ENCODE measurements at places on chromosomes 6 and 20. TPM values are rescaled to one million over a fixed set of nuclear protein-coding genes. Genes with fewer than 3 reads are reported as not detected.
A peak's percentile ranks its signal among the peaks of the same experiment; 100 is the strongest.

NQO2 gene
- total RNA-seq, result 19.1 TPM

TAGAP gene
- 0.43 TPM for total RNA-seq

ZNF165 gene
- 8.4 TPM for total RNA-seq

SLC22A2 gene
- total RNA-seq, result not detected

HLA-DMB gene
- total RNA-seq, result 0.43 TPM

SLC17A9 gene
- 3.9 TPM for total RNA-seq

PLCB1 gene
- total RNA-seq, result 12.0 TPM

NR2E1 gene
- total RNA-seq, result 0.26 TPM

EBF4 gene
- 11.4 TPM for total RNA-seq

MMP24 gene
- total RNA-seq, result 2.6 TPM

DYNLT1 gene
- 138 TPM for total RNA-seq

- H3K4me1 ChIP-seq, result peaks cover 6% of the 10 kb centered on the region
- H3K27me3 ChIP-seq, result peaks cover 14% of the 10 kb centered on the region
- no peaks in the 10 kb centered on the region for H3K36me3 ChIP-seq
- no peak overlapping the region for H3K27ac ChIP-seq
- H3K4me3 ChIP-seq, result no peak overlapping the region
These were observed 57.4 kb upstream of the PSMF1 start for GRCh38 chr20:1060985-1061384.

DNA sequence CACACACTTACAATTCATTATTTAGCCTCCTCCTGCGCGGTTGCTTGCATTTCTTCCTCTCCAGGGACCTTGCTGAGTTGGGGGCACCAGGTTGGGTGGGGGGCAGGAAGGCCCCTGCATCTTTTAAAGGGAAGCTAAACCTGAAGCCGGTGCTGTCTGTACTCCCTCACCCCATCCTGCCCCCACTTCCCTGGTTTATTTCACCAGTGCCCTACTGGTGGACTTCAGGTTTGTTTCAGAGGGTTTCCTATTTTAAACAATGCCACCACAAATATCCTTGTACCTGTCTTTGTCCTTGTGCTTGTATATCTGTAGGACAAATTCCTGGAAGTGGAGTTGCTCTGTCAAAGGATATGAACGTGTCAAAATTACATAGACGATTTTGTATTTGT, 21.0 kb downstream of the PTK7 start:
- peak overlapping the region; percentile 94 for H3K27ac ChIP-seq
- no peaks in the 10 kb centered on the region for H3K27me3 ChIP-seq
- H3K4me1 ChIP-seq, result peaks cover 54% of the 10 kb centered on the region
- H3K36me3 ChIP-seq, result peaks cover 3% of the 10 kb centered on the region
- peak overlapping the region; percentile 78 for H3K4me3 ChIP-seq

GRCh38 chr6:96611342-96611991, 48.5 kb downstream of the FHL5 start:
- DNase-seq, result no peak
- no peak overlapping the region for H3K4me3 ChIP-seq
- no peaks in the 10 kb centered on the region for H3K36me3 ChIP-seq
- no peaks in the 10 kb centered on the region for H3K4me1 ChIP-seq
- no peaks in the 10 kb centered on the region for H3K27me3 ChIP-seq

- peaks cover under 1% of the 10 kb centered on the region for H3K36me3 ChIP-seq
- H3K27ac ChIP-seq, result no peak overlapping the region
- H3K4me1 ChIP-seq, result peaks cover 4% of the 10 kb centered on the region
- DNase-seq, result no peak
- H3K27me3 ChIP-seq, result no peaks in the 10 kb centered on the region
These were observed 28.3 kb upstream of the ADGRF1 start for GRCh38 chr6:47070461-47070860.

DNA sequence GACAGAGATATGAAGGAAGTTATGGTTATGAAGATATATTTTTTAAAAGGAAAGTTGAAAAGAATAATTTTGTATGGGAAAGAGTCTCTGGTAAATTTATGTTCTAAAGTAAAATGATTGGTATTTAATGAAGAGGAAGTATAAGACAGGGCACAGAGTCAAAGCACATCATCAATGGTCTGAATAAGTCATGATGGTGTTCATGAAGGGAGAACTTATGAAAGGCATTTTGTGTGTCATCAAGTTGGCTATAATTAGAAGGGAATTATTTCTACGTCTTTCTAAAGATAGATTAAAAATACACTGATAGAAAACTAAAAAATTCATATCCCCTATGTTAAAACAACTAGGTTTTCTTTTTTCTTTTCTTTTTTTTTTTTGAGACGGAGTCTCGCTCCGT, 21.4 kb upstream of the SNAI1 start:
- H3K4me3 ChIP-seq, result no peak overlapping the region
- H3K4me1 ChIP-seq, result peaks cover 8% of the 10 kb centered on the region
- no peak for DNase-seq
- H3K27me3 ChIP-seq, result no peaks in the 10 kb centered on the region
- no peak overlapping the region for H3K27ac ChIP-seq
- peaks cover 22% of the 10 kb centered on the region for H3K36me3 ChIP-seq

- peaks cover 3% of the 10 kb centered on the region for H3K4me1 ChIP-seq
- no peak overlapping the region for H3K4me3 ChIP-seq
- no peak for DNase-seq
These were observed 5.8 kb downstream of the SLC22A3 start for GRCh38 chr6:160353950-160354496.

- H3K4me3 ChIP-seq, result no peak overlapping the region
- H3K36me3 ChIP-seq, result peaks cover 30% of the 10 kb centered on the region
- peaks cover 16% of the 10 kb centered on the region for H3K4me1 ChIP-seq
These were observed 65.9 kb downstream of the PTPN1 start for GRCh38 chr20:50575865-50576720.

DNA sequence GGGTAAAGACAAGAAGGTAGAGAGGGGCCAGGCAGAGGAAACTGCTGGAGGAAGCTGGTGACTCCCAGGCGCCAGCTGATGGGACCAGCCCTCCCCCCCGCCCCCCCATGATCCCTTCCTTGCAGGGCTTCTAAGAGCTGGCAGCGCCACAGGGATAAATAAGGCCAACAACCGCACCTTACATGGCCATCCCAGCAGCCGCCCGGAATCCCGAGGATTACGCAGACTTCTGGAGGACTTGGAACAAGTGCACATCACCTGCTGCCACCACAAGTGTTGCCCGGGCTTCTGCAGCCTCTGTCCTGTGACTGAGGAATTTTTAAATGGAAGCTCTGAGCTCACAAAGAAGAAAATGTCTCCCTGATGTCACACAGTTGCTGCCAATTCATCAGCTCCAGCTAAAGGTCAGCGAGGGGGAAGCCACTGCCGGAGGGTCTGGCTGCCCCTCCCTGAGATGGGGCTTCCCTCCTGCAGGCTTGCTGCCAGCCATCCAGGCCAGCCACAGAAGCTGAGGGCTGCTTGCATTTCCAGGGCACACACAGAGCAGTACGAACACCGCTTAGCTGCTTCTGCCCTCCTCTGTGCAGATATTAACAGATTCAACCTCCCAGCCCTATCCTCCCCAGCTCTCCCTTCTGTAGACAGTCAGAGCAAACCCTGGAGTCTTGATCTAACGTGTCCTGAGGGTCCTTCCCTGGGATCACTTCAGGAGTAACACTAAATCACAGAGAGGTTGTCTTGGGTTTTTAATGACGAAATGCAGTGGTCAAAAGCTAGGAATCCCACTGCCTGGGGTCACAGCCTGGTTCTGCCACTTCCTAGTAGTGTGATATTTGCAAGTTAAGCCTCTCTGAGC, 38.6 kb upstream of the PIM1 start:
- H3K27ac ChIP-seq, result peak overlapping the region; percentile 88
- no peaks in the 10 kb centered on the region for H3K27me3 ChIP-seq
- H3K4me3 ChIP-seq, result peak overlapping the region; percentile 49
- H3K4me1 ChIP-seq, result peaks cover 52% of the 10 kb centered on the region

- DNase-seq, result no peak
- no peaks in the 10 kb centered on the region for H3K36me3 ChIP-seq
- no peaks in the 10 kb centered on the region for H3K4me1 ChIP-seq
- H3K27me3 ChIP-seq, result no peaks in the 10 kb centered on the region
These were observed 77.3 kb downstream of the KCNQ5 start for GRCh38 chr6:72699159-72699558.

GRCh38 chr6:5213836-5214235, 46.9 kb downstream of the LYRM4 start:
- H3K27me3 ChIP-seq, result no peaks in the 10 kb centered on the region
- DNase-seq, result no peak
- H3K4me1 ChIP-seq, result peaks cover 23% of the 10 kb centered on the region
- H3K4me3 ChIP-seq, result no peak overlapping the region
- peaks cover 14% of the 10 kb centered on the region for H3K36me3 ChIP-seq

GRCh38 chr6:74439123-74439811, 743.3 kb downstream of the CD109 start:
- no peaks in the 10 kb centered on the region for H3K36me3 ChIP-seq
- H3K27ac ChIP-seq, result no peak overlapping the region
- no peaks in the 10 kb centered on the region for H3K4me1 ChIP-seq
- peaks cover 3% of the 10 kb centered on the region for H3K27me3 ChIP-seq
- no peak for DNase-seq

GRCh38 chr6:17504005-17504404, 96.1 kb upstream of the FAM8A1 start:
- no peaks in the 10 kb centered on the region for H3K4me1 ChIP-seq
- no peaks in the 10 kb centered on the region for H3K27me3 ChIP-seq
- no peak overlapping the region for H3K27ac ChIP-seq

DNA sequence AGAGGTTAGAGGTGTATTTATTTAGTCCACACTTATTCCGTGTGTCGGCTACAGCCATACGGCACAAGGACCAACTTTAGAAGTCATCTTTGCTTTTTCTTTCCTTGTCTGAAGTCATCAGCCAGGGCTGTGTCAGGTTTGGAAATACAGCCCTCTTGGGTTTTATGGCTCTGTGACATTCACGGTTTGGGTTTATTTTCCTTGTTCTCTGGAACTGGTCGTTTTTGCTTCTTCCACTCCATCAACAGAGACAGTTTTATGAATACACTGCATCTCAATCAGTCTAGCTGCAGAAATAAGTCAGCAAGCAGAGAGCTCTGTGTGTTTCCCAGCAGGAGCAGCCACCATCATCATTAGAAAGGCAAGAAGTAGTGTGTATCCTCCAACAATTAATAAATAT, 132.5 kb downstream of the TBC1D7 start:
- H3K27ac ChIP-seq, result no peak overlapping the region
- DNase-seq, result no peak
- peaks cover 4% of the 10 kb centered on the region for H3K27me3 ChIP-seq
- H3K36me3 ChIP-seq, result no peaks in the 10 kb centered on the region
- H3K4me1 ChIP-seq, result peaks cover 8% of the 10 kb centered on the region
- no peak overlapping the region for H3K4me3 ChIP-seq

DNA sequence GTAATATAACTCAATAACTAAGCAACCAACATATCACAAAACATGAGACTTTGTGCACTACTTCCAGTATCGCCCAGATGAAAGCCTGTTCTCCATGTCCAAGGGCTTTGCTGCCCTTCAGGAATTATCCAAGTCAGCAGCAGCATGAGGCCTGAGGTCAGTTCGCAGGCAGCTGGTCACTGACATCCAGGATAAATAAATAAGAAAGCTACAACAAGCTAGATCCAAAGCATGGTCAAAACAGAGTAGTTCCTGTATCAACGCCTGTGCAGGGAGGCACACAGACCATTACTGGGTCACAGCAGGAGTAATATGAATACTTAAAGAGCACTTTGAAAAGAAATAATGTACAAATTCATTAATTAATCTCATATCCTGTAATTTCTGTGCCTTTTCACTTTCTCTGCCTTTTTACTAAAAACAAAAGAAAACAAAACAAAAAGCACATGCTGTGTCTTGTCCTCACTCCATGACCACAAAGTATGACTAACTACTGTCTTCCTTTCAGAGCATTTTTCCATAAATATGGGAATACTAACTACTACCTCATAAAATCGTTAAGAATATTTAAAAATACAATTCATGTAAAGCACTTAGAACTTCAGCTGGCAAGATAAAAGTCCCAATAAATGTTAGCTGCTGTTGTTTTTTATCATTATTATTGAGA, 374.9 kb upstream of the IRAK1BP1 start:
- DNase-seq, result no peak
- no peaks in the 10 kb centered on the region for H3K4me1 ChIP-seq
- H3K36me3 ChIP-seq, result no peaks in the 10 kb centered on the region

GRCh38 chr6:44849806-44850205, 462.3 kb downstream of the CDC5L start:
- H3K4me1 ChIP-seq, result no peaks in the 10 kb centered on the region
- no peak overlapping the region for H3K27ac ChIP-seq
- no peak for DNase-seq
- no peaks in the 10 kb centered on the region for H3K36me3 ChIP-seq

GRCh38 chr6:103273048-103273447, 1586.7 kb downstream of the HACE1 start:
- H3K4me1 ChIP-seq, result peaks cover 3% of the 10 kb centered on the region
- H3K27me3 ChIP-seq, result no peaks in the 10 kb centered on the region
- H3K4me3 ChIP-seq, result no peak overlapping the region
- no peaks in the 10 kb centered on the region for H3K36me3 ChIP-seq
- DNase-seq, result no peak

DNA sequence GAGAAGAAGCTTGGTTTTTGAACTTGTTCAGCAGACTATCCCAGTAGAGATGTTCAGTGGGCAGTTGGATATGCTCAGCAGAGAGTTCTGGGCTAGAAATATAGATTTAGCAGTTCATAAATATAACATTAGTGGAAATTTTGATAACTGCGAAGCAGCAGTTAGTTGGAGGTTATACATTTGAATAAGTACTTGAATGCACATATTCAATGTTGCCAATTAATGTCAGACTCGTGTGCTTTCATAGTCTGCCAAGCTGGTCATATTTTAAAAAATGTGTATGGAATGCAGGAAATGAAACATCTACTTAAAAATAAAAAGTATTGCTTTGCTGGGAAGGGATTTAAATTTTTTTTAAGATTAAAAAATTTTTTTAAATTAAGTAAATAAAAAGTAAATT, 92.5 kb upstream of the E2F3 start:
- no peaks in the 10 kb centered on the region for H3K27me3 ChIP-seq
- no peaks in the 10 kb centered on the region for H3K36me3 ChIP-seq
- no peaks in the 10 kb centered on the region for H3K4me1 ChIP-seq
- H3K27ac ChIP-seq, result no peak overlapping the region
- H3K4me3 ChIP-seq, result no peak overlapping the region

GRCh38 chr6:163281634-163282033, 132.9 kb upstream of the QKI start:
- no peaks in the 10 kb centered on the region for H3K27me3 ChIP-seq
- no peak for DNase-seq
- H3K27ac ChIP-seq, result no peak overlapping the region

DNA sequence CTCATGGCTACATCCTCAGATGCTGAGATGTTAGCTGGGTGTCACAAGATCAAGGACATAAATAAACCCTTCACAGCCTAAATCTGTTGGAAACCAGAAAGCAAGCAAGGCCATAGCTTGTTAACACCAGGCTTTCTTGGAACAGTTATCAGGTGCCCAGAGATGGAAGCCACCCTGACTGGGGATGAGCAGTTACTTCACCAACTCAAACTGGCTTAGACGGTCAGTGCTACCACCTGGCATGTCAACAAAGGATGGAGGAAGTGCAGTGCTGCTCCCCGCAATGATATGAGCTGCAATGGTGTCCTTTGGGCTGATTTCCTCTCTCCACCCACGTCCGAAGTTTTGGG, 28.9 kb upstream of the SMIM29 start:
- H3K27ac ChIP-seq, result no peak overlapping the region
- peaks cover 9% of the 10 kb centered on the region for H3K36me3 ChIP-seq
- DNase-seq, result no peak
- peaks cover 11% of the 10 kb centered on the region for H3K4me1 ChIP-seq
- H3K27me3 ChIP-seq, result no peaks in the 10 kb centered on the region
